ENCODE measurements at places on chromosomes 7 and 10.

DNA sequence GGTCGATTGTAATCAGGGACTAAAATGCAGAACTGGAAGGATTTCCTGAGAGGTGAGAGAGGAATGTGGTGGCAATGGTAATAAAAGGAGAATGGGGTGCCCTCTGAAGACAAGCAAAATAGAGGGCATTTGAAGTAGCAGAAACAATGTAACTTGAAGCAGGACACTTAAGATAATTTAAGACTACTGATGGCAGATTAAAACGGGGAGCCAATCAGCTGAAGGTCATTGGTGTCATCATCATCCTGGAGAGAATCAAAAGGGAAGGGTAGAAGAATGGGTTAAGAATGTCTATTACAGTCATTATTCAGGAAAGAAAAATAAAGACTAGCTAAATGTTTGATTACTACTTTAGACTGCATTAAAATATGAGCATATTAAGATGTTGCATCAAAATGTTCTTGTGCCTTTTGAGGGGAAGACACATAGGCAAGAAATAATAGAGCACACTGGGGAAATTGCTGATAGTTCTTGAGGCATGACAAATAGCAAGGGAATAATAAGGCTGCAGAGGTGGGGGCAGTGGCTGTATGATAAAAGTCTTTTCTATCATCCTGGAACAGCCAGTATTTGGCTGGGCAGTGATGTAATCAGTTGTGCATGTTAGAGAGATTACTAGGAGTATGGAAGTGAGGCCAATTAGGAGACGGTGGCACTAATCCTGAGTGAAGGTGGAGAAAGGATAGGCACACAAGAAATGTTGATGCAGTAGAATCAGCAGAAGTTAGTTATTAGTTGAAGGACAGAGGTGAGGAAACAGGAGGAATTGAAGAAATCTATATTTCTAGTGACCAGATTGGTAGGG lies 60.2 kb downstream of the CCDC71L start:
- no peak for DNase-seq

- DNase-seq: no peak
Observed at GRCh38 chr7:136868496-136869000, at the start of gene CHRM2. Gene CHRM2 (plus strand): TSS chr7:136868652. CDS start chr7:137014866, 146,214 bp downstream.

- no peak for DNase-seq
Observed at GRCh38 chr7:92880212-92881090, 44.1 kb upstream of the CDK6 start.

GRCh38 chr7:124444696-124445480 lies 320.7 kb downstream of the GPR37 start:
- no peak for DNase-seq

- DNase-seq: no peak
Observed at GRCh38 chr10:116521424-116522290, 24.1 kb upstream of the PNLIP start.

DNA sequence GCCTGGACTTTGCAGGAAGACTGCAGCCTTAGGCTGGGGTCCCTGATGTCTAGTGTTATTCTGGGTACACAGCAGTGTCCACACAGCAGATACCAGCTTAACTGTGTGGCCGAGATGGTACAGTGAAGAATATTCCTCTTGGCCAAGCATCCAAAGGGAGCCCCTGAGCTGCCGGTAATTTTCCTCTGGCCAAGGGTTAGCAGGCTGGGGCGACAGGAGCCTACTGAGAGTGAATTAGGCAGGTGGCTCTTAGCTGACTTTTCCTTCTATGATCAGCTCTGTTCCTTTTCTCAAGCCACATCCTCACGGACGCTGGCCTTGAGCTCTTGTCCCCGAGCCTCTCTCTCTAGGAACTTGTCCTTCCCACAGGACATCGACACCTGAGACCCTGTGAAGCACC lies 29.8 kb downstream of the PRKAG2 start:
- no peak for DNase-seq

DNA sequence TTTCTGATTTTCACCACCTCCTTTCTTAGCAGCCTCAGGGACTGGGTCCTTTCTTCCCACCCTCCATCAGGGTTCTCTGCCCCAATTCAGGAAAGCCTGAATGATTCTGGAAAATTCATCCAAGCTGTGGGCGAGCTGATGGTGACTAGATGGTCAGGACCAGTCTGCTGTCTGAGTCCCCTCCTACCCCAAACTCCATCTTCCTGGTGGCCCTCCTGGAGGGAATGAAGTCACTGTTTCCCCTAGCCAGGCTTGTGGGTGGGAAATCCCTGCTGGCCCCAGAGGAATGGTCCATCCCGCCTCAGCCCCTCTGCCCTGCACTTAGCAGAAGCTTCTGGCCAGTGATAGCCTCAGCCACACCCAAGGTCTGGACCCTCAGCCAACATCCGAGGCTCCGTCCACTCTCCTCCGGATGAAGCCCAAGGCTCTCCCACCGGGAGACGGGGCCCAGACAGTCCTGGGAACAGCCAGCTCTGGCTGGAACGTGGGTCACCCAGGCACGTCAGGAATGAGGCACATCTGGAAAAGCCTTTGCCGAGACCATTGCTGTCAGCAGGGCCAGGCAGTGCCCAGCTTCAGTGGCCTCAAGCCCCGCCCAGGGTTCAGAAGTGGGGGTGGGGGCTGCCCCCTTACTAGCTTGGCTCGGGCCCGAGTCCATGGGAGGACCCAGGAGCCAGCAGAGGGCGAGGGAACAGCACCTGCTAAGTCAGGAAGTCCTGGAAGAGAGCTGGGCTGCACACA lies 4.0 kb upstream of the AQP1 start:
- DNase-seq: no peak

DNA sequence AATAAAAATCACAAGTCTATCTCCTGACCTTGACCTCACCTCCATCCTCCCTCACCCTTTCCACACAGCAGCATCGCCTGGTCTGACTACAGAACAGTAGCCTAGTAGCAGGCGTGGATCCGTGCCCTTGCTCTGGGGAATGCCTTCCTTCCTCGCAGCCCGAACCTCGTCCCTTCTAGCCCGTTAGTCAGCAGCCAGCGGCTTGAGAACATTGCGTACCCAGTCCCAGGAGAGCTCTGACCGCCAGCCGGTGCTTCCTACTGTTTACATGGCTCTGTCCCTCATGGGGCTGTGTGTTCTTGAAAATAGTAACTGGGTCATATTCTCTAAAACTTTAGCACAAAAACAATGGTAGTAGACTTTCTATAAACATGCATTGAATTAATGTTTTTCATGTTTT lies 682.7 kb upstream of the IGFBP3 start:
- DNase-seq: no peak

All from stimulated activated CD4-positive, alpha-beta T cell treated with anti-CD3 and anti-CD28 coated beads, Interleukin-15, amount 100 ng/mL, for 1 hour (primary cell).